CD4-positive, alpha-beta T cell (primary cell): ENCODE measurements at places on chromosomes 11 and 22.

GRCh38 chr11:73410627-73411026, 34.4 kb downstream of the RELT start:
- no peak for DNase-seq

GRCh38 chr11:64721359-64721699, 1.7 kb downstream of the NRXN2 start:
- DNase-seq = no peak

- no peak for DNase-seq
Observed at GRCh38 chr22:26632422-26633155, 10.8 kb downstream of the CRYBA4 start.

DNA sequence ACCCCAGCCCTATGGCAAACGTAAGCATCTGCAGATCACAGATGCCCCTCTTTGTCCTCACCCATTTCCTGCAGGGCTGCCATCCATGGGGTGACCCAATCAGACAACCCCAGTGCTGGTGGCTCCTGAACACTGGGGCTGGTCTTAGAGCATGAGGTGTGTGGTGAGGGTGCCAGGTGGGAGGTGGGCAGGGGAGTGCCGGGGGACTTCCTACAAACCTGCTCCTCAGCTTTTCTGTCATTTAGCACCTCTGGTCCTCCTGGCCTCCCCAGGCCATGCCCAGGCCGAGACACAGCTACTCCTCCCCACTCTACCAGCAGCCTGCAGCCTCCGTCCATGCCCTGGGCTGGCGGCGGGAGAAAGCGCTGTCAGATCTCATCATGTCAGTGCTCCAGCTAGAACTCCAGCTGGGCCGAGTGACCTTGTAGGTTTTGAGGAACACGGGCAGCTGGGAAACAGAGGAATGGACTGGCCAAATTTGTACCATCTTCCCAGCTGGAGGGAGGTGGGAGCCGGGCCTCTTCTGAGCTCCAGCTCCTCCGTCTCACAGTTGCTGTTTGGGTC, 157.7 kb upstream of the NECTIN1 start:
- no peak for DNase-seq

DNA sequence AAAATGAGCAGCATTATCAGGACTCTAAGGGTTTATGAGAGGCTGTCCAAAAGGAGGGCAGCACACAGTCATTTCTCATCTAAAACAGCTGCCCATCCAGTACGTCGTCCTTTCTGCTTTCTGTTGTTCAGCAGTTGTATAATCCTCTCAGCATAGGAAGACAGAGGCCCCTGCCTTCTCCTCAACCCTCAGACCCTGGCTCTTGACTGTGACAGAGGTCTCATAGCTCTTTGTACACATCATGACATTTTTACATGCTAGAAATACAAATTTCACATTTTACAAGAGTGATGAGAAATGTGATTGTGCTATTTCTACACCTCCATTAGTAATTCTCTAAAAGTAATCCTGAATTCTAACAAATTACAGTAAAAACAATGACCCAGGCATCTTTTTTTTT, 36.2 kb upstream of the ZC3H12C start:
- no peak for DNase-seq

- no peak for DNase-seq
Observed at GRCh38 chr11:95453616-95454171, 222.7 kb upstream of the SESN3 start.

DNA sequence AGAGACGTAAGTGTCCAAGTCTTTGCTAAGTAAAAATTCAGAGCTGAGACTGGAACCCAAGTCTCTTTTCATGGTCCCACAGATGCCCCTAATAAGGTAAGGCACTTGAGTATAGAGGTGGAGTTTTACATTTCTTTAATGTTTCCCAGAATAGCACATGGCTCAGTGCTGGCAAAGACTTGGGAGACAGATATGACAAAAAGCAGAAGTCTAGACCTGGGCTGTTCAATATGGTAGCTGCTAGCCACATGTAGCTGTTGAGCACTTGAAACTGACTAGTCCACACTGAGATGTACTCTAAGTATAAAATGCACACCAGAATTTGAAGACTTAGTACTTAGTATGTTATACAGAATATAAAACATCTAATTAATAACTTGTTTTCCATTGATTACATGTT, 17.6 kb downstream of the VSTM5 start:
- DNase-seq = no peak

DNA sequence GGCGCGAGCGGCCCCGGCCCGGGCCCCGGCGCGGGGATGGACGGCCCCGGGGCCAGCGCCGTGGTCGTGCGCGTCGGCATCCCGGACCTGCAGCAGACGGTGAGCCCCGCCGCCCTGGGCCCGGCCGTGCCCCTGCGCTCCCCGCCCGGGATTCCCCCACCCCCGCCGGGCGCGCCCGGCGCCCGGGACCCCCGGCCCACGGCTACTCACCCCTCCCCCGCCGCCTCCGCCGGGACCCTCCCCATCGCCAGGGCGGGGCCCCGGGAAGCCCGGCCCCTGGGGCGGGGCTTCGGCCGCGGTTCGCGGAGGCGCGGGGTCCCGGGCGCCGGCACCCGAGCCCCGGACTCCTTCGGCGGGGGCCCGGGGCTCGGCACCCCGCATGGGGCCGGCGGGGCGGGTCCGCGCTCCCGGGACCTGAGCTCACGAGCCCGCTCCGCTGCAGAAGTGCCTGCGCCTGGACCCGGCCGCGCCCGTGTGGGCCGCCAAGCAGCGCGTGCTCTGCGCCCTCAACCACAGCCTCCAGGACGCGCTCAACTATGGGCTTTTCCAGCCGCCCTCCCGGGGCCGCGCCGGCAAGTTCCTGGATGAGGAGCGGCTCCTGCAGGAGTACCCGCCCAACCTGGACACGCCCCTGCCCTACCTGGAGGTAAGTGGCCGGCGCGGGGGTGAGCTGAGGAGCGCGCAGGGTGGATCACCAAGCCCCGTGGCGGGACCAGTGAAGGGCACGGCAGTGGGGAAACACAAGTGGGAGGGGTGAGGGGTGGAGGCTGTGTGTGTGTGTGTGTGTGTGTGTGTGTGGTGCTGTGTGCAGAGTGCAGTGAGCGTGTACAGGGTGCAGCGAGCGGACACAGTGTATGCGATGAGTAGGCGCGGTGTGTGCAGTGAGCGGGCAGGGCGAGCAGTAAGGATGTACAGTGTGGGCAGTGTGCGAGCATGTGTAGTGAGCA, 2.3 kb downstream of the SHANK3 start:
- peak; percentile 35 for DNase-seq

DNA sequence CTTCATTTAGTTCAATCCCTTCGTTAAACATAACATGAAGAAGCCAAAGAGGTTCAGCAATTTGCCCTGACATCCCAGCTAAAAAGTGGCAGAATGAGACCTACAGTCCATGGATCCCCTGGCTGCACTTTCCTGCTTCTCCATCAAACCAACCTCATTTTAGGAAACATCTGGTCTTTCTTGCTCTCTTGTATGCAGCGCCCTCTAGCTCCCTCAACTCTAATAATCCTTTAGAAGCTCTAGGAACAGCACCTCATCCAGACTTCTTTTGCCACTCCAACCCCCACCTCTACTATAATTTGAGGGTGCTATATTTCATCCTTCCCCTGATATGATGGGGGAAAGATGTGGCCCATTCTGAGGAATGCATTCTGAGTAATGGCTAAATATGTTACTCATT, 7.4 kb downstream of the CNTF start:
- peak; percentile 3 for DNase-seq

- DNase-seq = no peak
Observed at GRCh38 chr11:1341928-1342524, 32.6 kb upstream of the TOLLIP start.

DNA sequence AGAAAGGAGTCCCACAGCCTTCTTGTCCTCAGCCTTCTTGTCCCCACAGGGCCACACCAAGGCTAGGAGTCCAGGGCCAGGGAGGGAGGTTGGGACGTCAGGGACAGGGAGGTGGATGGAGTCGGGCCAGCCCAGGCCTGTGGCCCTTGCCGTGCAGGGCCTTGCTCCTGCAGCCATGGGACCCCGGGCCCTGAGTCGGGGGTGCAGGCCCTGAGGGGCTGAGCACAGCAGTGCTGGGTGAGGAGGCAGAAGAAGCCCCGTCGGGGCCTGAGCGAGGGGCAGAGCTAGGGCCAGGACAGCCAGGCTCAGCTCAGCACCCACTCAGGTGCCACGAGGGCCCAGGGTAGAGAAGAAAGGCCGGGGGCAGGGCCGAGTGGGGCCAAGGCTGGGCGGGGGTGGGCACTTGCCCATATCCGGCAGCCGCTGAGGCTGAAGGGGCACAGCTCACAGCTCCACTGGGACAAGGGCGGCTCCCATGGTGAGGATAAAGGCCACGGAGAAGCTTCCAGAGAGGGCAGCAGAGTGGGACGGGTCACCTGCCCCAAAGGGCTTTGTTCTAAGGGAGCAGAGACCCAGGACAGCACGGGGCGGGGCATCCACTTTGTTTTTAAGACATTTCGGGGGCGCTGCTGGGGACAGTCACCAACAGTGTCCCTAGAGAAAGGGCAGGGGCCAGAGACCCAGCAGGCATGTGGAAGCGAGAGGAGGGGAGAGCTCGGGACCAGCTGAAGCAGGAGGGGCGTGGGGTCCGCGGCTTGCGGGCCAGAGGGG, 3.6 kb downstream of the MLC1 start:
- no peak for DNase-seq

DNA sequence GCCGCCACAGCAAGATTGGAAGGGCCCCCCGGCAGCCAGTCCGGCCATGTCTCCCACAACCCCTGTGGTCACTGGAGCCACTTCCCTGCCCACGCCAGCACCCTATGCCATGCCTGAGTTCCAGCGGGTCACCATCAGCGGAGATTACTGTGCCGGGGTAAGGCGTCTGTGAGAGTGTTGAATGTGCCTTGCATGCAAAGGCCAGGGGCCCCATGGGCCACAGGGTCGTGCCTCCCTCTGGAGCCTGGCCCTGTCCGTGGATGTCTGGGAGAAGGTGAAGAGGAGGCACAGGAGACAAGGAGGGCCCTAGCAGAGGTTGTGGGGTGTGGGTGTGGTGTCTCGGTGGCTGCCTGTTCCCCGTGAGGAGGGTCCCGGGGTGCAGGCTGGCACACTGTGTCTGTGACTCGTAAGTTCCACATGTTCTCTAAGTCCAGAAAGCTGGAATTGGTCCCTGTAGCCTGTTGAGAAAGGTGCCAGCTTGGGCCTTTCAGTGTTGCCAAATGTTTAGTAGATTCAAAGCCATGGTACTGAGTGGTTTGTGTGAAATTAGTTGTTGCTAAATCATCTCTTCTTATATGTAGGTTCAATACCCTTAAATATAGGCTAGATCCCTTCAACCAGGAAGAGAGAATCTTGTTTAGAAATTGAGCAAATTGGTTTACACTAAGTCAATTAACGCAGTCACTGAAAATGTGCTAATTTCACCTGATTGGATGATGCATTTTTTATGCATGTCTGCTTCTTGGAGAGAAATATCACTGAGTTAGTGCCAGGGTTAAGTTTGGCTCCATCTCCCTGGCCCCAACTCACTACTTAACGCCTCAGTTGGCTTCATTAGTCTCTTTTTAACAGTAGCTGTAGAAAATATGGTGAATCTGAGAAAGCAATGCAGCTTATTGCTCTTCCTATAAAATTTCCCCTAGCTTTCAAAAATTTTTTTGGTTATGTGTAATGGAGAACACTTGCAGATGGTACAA, 23.8 kb downstream of the AMPD3 start:
- no peak for DNase-seq

- DNase-seq = no peak
Observed at GRCh38 chr22:31099386-31099785, 8.0 kb downstream of the SELENOM start.

GRCh38 chr11:118012083-118012669, 26.0 kb downstream of the IL10RA start:
- DNase-seq = no peak

- no peak for DNase-seq
Observed at GRCh38 chr11:102983486-102983885, 28.0 kb upstream of the MMP13 start.

DNA sequence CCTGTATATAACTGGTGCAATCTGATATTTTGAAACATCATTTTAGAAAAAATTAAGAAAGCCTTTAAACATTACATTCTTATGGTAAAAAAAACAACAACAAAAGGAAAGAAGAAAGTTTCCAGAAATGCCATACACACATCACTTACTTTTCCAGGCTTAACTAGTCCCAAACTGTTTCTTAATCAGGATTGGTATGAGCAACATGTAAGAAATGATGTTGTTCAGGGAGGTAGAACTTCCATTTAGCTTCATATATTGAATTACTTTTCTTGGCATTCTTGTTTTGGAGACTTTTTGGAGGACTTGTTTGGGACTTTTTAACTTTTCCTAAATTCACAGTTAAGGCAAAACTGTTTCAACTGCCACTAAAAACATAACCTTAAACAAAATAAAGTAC, 791.5 kb downstream of the METTL15 start:
- no peak for DNase-seq

DNA sequence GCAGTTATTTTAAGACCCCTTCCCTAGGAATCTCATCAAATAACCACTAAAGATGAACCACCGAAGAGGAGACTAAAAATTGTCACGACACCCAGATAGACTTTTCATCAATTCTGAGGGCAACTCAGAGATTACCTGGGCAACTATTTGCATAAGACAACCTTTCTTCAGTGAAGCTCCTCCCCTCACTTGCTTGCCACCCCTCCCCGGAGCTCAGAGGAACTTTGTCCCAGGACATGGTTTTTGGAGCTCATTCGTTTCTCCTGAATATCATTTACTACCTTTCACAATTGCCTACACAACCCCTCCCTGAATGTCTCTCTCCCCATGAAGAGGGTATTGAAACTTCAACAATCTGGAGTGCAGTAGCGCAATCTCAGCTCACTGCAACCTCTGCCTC, 3.9 kb downstream of the AGBL2 start:
- no peak for DNase-seq

GRCh38 chr22:23059284-23059948, 10.9 kb upstream of the GNAZ start:
- no peak for DNase-seq

- no peak for DNase-seq
Observed at GRCh38 chr11:87236368-87236767, 198.6 kb downstream of the TMEM135 start.

DNA sequence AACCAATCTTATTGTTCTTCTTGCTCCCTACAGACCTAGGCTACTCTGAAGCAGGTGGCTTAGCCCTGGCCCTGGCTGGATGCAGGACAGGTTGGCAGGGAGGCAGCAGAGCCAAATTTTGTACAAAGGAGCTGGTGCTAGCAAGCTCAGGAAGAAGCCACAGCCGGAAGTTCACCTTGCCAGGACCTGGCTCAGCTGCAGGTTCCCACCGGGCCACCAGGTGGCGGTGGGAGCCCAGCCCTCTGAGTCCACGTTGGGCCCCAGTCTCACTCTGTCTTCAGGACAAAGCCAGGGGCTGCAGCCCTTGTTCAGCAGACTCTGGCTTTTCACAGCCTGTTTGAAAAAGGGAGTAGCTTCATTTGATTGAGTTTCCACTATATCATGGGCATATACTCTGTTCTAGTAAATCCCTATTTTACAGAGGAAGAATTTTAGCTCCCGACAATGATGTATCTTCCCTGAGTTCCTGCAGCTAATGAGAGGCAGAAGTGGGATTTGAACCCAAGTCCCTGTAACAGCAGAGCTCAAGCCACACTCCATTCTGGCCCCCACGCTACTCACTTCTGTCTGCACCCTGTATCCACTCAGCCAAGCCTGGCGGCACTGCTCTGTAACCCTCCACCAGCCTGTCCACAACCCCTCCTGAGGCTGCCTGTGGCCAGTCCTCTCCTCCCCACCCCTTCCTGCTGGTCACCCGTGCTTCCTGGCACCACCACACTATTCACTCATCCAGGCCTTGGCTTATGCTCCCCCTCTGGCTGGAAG, 3.3 kb downstream of the TKFC start:
- DNase-seq = peak; percentile 88

GRCh38 chr22:33130473-33130872, 72.3 kb upstream of the SYN3 start:
- DNase-seq = no peak

- DNase-seq = no peak
Observed at GRCh38 chr22:21759646-21760376, 24.2 kb upstream of the YPEL1 start.
